ENCODE measurements at places on chromosomes 13 and 19. TPM values are rescaled to one million over a fixed set of nuclear protein-coding genes. Genes with fewer than 3 reads are reported as not detected.

Gene ZNF613
- 4.7 TPM for total RNA-seq

Gene FGF9
- 1.7 TPM for total RNA-seq

Gene CPT1C
- total RNA-seq: 0.32 TPM

Gene GPR18
- 13.7 TPM for total RNA-seq

Gene TLE6
- 1.6 TPM for total RNA-seq

Gene SLC27A1
- total RNA-seq: 2.5 TPM

Gene F7
- 0.46 TPM for total RNA-seq

Gene GPR183
- 29.2 TPM for total RNA-seq

Gene PDE4A
- total RNA-seq: 31.2 TPM

Gene CILP2
- total RNA-seq: 0.15 TPM

Measured in activated CD8-positive, alpha-beta memory T cell treated with anti-CD3 and anti-CD28 coated beads for 36 hours (primary cell).